ENCODE measurements at places on chromosomes 3 and 15.

DNA sequence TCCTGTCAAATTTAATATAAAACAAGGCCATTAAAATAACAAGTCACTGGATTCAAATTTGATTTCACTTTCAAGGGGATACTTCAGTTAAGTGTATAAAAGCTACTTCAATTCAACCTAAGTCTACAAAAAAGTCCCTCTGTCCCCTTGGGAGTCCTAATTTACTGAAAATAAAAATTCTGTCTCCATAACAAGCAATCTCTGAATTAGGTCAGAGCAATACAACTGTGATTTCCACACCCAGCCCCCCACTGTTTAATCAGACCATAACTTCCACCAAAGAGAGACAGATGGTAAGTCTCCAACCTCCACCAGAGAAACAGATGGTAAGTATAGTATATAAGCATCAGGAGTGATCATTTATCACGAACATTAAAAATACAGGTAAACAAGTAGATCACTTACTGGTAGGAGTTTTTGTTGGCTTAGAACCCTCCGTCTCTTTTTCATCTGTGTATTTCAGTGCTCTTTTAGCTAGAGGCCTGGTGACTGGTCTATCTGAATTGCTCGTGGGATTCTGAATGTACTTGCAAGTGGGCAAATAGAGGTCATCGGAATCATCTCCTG is 12.1 kb downstream of the SGO1 start:
- no peak for DNase-seq

GRCh38 chr3:63912768-63913588 is 795 bp upstream of the SCAANT1 start:
- DNase-seq, result peak; percentile 14

- no peak for DNase-seq
Observed at GRCh38 chr3:125207507-125207906, 5.0 kb downstream of the SLC12A8 start.

- DNase-seq, result no peak
Observed at GRCh38 chr3:107413264-107413663, 36.0 kb downstream of the CCDC54 start.

DNA sequence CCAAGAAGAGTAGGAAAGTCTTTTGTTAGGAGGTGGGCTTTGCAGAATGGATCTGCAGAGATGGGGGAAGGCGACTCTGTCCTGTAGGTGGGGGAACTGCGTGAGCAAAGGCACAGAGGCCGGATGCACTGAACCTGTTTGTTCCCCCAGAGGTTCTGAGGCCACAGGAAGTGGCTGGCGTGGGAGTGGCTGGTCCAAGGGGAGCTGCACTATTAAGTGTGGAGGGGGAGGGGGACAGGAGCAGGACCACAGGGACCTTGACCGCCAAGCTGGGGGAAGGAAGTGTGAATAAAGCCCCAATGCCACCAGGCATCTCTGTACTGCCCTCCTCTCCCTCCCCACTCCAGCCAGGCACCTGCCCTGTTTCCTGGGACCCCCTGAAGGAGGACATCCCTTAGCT is 51.8 kb downstream of the CYP11A1 start:
- DNase-seq, result no peak

DNA sequence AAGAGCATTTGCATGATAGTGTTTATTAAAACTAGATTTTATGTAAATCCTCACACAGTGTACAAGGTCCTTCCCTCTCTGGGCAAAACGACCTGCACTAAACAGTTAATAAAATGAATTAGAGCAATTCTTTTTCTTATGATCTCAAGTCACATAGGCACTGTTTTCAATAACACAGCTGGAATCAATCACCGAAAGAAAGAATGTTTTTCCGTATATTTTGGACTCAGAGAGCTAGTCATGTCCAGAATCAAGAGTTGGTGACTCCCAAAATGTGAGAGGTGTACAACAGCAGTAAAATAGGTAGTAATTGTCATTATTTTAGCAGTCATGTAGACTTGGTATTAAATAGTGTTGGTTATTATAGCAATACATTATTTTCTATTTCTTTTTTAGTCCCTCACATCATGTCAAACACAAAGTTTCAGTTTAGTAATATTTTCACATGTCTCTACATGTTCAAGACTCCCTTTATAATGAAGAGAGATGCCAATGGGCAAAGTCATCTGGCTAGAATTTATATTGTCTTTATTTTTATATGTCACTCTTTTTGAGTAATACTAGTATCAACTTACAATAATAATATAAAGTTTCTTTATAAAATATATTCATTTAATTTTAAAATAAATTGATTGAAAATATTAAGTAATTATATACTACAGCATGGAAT is 448.6 kb upstream of the CDIN1 start:
- DNase-seq, result no peak

All from stimulated activated CD8-positive, alpha-beta memory T cell treated with anti-CD3 and anti-CD28 coated beads, Interleukin-4, amount 100 ng/mL, for 4 hours (primary cell).